H54 (cell line): ENCODE measurements at places on chromosomes 3 and 15.
A peak's percentile ranks its signal among the peaks of the same experiment; 100 is the strongest.

DNA sequence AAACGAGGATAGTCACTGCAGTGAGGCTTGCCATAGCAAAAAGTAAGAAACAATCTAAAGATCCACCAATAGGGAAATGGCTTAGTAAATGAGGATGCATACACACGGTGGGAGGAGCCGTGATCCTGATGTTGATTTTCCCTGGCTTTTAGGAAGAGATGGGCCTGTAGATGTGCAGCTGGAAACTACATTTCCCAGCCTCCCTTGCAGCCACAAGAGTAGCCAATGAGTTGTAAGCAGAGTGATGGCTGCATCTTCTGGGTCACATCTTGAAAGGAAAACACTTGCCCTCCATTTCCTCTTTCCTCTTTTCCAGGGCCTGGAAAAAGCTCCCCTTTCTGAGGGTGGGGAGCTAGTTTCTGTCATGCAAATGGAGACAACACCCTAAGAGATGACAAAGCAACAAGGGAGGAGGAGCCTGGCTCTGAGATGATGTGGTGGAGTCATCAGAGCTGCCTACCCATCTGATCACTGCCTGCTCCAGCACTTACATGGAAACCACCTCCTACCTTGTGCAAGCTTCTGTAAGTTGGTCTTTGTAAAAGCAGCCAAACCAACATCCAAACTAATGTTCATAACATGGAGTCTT is 139.1 kb downstream of the TLE3 start:
- DNase-seq = no peak

DNA sequence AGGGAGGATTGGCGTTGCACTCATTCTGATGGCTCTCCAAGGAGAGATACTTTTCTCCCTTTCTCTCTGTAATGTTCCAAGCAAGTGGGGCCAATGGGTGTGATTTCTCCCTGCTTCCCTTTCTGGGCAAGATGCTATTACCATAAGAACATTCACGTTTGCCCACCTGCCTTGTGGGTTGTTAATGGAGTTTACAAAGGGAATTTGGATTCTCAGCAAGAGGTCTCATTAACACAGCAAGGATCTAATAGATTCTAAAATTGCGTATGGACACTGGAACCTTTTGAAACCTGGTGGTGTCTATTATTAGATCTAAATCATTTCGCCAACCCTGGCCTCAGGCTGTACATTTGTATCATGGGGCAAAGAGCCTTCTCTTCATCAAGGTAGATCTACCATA is 74.1 kb downstream of the SLCO3A1 start:
- DNase-seq = no peak

DNA sequence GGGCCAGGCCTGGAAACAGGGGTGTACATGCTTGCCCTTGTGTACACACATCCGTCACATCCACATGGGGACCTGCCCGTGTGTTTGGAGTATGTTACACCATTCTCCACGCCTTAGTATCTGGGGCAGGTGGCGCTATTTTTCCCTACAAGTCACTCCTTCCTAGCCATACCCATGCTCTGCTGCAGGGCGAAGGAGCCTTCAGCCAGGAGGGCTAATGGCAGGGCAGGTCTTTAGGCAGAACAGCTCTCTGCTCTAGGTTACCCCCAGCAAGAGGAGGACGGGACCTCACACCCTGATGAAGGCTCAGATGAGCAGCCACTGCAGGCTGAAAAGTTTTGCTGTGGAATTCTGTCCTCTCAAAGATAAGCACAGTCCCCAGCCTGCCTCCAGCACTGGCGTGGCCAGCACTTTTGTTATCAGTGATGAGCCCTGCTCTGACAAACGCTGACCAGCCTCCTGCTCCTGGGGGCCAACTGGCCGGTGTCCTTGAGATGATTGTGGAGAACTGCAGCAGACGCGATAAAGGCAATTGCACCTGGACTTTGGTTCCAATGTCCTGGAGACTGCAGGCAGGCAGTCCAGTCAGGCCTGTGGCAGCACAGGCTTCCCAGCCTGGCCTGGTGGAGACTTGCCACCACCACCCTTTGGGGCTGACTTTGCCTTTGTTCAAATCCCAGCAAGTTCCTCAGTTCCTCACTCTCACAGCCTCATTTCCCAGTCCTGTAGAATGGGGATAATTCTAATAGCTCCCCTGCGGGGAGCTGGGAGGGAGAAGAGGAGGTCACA is 19.8 kb upstream of the PIGZ start:
- DNase-seq = no peak

GRCh38 chr3:184165543-184165942 is 9.1 kb upstream of the AP2M1 start:
- no peak for DNase-seq

GRCh38 chr3:192843723-192844485 is 73.8 kb downstream of the MB21D2 start:
- no peak for DNase-seq

GRCh38 chr15:63986751-63987341 is 59.4 kb downstream of the DAPK2 start:
- no peak for DNase-seq

DNA sequence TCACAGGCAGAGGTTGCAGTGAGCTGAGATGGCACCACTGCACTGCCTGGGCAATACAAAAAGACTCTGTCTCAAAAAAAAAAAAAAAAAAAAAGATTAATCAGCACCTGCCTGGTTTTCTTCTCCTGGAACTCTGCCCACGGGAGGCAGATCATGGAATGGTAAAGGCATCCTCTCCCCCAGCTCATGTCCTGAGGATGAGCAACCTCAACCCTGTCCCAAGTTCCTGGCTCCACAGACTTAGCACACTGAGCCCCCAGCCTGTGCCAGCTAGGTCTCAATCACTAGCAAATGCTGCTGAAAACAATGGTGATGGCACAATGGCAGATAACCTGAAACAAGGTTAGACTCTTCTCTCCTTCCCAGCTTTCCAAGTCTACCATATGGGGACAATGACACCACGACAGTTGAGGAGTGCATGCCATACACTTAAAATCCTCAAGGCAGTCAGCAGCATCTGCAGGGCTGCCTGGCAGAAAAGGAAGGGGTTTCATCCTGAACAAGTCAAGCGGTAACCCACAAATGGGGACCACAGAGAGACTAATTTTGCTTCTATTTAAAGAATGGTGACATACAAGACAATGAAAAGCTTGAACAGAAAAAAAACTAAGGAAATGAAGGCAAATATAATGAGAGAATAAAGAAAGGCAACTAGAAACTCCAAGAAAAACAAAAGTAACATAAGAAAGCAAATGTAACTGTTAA is 4.8 kb downstream of the CLN6 start:
- no peak for DNase-seq

GRCh38 chr3:10983219-10983916 is 9.2 kb upstream of the SLC6A1 start:
- DNase-seq = peak; percentile 87

GRCh38 chr15:76840830-76841460 is 64.2 kb downstream of the SCAPER start:
- DNase-seq = no peak

DNA sequence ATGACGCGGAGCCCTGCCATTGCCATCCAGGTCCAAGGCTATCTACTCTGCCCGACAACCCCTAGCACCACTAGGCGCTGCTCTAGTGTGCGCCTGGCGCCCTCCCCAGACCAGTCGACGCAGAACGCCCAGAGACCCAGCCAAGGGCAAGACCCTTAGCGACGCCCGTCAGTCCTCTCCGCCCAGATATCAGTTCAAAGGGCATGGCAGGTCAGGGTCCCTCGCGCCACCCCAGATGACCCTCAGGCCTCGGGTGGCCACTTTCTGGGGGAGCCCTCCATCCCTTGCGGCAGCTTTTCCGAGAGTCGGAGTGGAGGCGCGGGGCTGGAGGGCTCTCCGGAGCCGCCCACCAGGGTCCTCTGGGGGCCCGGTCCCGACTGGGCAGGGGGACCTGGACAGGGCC is 371 bp upstream of the CLSTN2 start:
- DNase-seq = no peak

GRCh38 chr3:98114264-98114663 is 16.3 kb upstream of the OR5H1 start:
- no peak for DNase-seq

- no peak for DNase-seq
Measured at GRCh38 chr3:111373861-111374260, 168.1 kb upstream of the CD96 start.

DNA sequence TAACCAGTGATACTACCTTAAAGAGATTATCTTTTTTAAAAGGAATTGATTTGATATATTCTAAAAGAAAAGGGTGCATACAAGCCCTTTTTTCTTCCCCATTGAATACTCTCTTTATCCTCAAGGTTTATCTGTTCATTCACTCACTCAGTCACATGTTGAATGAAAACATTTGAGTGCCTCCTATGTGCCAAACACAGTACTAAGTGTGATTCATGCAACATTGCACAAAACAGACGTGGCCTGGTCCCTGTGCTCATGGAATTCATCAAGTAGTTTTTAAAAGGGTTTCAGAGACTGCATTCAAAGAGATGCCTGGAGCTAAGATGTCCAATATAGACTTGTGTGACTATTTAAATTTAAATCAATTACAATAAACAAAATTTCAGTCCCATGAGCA is 462.2 kb upstream of the MDFIC2 start:
- DNase-seq = no peak

- DNase-seq = no peak
Measured at GRCh38 chr3:183774631-183775030, 50.7 kb downstream of the MAP6D1 start.

DNA sequence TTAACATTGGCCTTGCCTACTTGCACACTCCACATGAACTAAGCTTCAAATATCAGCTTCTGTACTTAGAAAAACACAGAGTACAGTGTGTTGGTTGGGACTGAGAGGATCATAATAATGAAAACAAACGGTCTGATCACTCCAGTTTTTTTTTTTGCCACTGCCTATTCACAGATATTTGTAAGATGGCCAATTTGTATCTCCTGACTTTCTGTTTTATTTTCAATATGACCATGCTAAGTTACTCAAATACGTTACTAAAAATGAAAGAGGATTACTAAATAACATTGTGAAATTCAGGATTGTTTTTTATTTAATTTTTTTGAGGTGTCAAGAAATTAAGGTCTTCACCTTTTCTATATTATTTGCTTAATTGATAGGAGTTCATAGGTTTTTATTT is 595.1 kb downstream of the TUSC7 start:
- DNase-seq = no peak

DNA sequence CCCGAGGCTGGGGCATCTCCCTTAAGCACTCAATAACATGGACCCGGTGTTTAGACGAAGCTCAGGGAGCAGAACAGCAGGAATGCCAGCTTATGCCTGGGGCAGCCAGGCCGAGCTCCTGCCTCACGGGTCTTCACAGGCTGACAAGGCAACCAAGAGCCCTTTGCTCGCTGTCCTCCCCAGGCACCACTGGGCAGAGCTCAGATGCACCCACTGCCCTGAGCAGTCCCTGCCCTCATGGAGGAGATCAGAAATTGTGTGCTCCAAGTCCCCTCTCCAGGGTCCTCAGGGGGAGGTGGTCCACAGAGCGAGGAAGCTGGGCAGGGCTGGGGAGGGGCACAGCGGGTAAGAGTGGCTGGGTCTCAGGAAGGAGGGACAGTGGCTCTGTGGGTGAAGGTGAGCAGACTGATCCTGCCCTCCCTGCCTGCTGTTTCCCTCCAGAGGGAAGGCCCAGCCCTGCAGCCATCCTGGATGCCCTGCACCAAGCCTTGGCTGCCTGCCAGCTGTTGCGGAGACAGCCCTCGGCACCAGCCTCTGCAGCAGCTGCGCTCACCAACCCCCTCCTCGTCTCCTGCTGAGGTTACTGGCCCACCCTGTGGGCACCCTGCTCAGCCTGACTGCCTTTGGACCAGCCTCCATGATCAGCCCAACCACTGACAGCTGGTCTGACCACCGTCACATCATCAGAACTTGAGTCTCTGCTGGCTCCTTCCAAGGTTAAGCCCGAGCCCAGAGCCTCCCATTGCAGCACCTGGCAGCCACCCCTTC is 21.1 kb upstream of the GP9 start:
- DNase-seq = no peak

- DNase-seq = no peak
Measured at GRCh38 chr15:38182900-38183299, 69.7 kb upstream of the SPRED1 start.

GRCh38 chr3:46208167-46208704 is at the start of gene CCR1:
Gene CCR1, minus strand, starts transcription at chr3:46208313. Its CDS starts 4,000 bp downstream, at chr3:46204313.
- DNase-seq = no peak

DNA sequence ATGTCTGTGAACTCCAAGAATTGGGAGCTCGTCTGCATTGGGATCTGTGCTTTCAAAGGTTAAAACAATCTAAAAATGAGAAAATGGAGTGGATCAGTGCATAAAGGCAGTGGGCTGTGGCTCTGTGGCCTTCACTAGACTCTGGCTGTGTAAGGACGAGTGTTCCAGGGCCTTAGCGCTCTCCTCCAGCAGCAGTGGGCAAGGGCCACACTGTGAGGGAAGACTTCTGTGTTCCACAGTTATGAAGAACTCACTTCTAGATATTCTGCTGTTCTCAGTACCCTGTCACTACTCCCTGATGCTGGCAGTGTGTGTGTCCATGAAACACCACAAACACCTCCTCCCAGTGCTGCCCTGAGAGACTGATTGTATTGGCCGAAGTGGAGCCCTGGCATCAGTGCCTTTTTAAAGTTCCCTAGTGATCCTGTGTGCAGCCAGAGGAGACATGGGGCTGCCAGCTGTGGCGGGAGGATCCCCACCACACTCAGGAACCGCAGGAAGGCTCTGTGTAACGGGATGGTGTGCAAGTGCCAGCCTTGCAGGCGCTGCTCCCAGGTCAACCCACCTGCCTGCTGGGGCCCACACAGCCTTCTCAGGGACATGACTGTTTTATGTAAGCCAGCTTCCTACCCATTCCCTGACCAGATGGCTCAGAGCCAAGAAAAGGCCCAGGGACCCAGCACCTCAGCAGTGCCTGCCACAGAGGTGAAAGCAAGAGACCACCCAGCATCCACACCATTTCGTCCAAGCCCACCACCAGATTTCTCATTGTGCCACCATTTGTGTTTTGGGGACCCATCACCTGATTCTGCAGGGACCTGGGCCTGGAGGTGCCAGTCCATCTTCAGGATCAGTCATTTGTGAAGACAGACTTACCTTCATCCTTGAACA is 40.4 kb downstream of the ABTB1 start:
- DNase-seq = no peak

GRCh38 chr3:168141405-168141998 is 45.8 kb upstream of the GOLIM4 start:
- no peak for DNase-seq

GRCh38 chr3:10204921-10205320 is 40.2 kb downstream of the IRAK2 start:
- DNase-seq = no peak

DNA sequence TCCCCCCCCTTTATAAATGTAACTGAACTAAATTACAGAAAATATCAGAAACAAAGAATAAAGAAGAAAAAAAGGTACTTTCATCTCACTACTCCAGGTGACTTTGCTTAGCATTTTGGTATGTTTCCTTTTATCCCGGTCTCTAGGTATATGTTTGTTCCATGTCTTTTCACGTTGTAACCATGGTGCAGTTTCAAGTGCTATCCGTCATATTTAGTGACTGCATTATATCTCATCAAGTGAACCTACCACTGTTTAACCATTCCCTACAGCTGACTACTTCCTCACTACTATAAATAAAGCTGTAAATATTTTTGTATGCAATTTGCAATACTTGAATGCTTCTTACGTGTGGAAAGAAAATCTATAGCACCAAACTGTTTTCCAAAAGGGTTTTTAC is 2.2 kb downstream of the BTBD1 start:
- no peak for DNase-seq

- peak; percentile 15 for DNase-seq
Measured at GRCh38 chr15:24954783-24955530, at the start of the genes SNRPN and SNURF. Gene SNRPN, plus strand, starts transcription at chr15:24954987. Its CDS starts 19,467 bp downstream, at chr15:24974454. Gene SNURF, plus strand, starts transcription at chr15:24954987. Its CDS starts 62 bp downstream, at chr15:24955049.
